Activated CD4-positive, alpha-beta T cell treated with anti-CD3 and anti-CD28 coated beads, Interleukin-2, amount 50 U/mL, for 48 hours (primary cell): ENCODE measurements at places on chromosomes 7 and 10.

GRCh38 chr10:31299119-31299518 is 19.9 kb upstream of the ZEB1 start:
- no peak for DNase-seq

DNA sequence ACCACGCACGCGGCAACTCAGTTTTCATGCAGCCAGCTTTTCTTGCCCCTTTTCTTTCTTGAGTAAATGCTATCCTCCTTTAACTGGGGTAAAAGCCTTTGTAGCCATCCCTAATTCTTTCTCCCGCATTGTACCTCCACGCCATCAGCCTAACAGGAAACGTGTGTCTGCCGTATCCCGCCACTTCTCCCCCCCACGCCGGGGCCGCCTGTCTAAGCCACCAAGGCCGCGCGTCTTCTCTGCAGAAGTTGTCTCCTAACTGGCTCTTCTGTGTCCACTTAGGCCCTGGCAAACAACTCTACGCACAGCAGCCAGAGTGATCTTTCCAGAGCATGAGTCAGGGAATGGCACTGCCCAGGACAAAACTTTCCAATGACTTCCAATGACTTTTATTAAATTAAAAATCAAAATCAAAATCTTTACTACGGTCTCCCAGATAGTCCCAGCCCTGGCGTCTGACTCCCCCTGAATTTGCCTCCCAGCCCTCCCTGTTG is 74.6 kb downstream of the XRCC2 start:
- DNase-seq, result no peak

DNA sequence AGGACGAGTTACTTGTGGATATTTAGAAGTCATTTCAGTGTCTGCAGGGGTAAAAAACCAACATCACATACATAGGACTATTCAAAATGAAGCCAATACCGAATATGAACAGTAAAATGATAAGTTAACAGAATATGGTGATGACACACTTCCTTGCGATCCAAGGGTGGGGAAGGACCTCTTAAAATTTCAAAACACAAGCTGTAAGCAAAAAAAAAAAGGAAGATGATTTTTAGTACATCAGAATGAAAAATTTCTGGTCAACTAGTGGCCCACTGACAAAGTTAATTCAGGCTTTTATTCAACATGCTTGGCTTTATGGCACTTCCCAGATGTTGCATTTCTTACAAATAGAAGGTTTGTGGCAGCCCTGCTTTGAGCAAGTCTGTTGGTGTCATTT is 19.0 kb upstream of the GALNTL5 start:
- no peak for DNase-seq

GRCh38 chr7:137880432-137880831 is 33.7 kb upstream of the DGKI start:
- DNase-seq, result no peak

DNA sequence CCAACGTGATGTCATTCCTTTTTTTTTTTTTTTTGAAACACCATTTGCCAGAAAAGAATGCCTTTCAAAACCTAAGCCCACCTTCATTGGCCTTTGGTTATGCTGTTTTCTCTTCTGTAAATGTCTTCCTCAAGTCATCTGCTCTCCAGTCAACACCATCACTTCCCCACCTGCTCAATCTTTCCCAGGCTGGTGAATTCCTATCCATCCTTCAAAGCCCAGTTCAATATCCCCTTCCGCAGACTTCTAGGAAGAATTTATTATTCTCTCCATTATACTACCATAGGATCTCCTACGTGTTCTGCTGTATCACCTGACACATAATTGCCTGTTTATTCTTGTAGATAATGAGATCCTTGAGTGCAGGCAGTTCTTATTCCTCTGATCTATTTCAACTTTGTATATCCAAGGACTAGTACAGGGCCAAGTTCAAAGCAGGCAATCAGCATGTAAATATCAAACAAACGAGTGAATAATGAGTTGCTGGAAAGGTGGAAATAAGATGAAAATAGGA is 73.5 kb upstream of the PRR15 start:
- no peak for DNase-seq

- no peak for DNase-seq
These were observed 15.6 kb downstream of the UBTD1 start for GRCh38 chr10:97514344-97514743.

- no peak for DNase-seq
These were observed 237.2 kb downstream of the TCF7L2 start for GRCh38 chr10:113187063-113187777.

DNA sequence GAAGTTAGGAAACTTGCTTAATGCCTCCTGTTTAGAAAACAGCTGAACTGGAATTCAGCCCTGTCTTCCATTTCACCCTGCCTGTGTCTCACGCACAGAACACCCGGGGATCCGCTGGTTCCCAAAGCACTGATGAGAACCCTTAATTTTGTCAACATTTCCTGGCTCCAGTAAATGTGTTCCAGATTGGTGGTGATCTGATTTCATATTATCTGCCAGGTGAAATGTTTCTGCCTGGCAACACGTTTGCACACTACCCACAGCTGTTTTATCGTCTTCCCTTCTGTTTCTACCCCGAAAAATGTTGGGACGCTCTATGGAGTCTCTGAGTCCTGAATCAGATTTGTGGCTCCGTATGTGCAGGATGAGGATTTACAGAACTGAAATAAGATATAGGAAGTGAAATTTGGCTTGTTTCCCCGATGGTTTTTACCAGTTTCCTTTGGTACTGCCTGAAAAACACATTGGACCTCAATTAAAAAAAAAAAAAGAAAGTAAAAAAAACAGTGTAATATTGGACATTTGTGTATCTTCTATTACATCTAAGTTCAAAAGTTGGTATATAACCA is 29.0 kb downstream of the MRC1 start:
- DNase-seq, result no peak

GRCh38 chr10:36765782-36766414 is 359.5 kb upstream of the ANKRD30A start:
- no peak for DNase-seq

DNA sequence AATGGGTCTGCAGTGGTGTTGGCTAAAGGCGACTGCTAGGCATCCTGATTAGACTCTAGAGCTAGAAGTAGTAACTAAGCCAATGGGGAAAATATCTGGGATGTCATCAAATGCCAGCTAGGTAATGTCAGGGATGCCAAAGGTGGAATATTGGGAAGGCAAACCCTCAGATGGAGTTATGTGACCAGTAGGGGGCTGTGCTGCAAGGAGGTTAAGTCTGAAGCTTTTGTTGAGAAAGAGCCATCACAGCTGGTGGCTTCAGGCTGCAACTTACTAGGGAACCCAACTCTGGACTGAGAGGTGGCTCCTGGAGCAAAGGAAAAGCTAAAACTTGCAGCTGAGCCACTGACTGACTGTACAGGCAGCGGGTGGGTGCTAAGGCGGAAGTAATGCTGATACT is 576.9 kb upstream of the GHITM start:
- no peak for DNase-seq

DNA sequence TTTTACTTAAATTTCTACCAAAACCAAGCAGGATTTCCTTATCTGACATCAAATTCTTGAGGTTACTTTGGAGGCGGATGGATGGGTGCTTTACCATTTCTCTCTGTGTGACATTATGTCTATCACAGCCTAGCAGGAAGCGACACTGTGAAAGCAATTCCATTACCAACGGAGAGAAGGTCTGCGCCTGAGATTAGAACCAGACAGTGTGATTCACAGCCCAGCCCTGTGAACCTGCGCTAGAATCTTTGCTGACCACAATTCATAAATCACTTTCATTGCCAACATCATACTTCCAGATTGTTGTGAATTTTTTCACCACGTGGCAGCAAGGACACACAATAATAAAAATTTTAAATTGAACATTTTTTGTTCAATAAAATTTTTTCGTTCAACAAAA is 126.5 kb downstream of the CUBN start:
- peak; percentile 66 for DNase-seq
